ENCODE measurements at places on chromosomes 12 and 14.

GRCh38 chr12:14701809-14702568 lies 5.6 kb upstream of the GUCY2C start:
- no peak for DNase-seq

GRCh38 chr12:18391151-18391550 lies 129.8 kb downstream of the PIK3C2G start:
- DNase-seq: no peak

GRCh38 chr12:120468821-120469449 lies 613 bp downstream of the SRSF9 start:
- peak; percentile 50 for DNase-seq

DNA sequence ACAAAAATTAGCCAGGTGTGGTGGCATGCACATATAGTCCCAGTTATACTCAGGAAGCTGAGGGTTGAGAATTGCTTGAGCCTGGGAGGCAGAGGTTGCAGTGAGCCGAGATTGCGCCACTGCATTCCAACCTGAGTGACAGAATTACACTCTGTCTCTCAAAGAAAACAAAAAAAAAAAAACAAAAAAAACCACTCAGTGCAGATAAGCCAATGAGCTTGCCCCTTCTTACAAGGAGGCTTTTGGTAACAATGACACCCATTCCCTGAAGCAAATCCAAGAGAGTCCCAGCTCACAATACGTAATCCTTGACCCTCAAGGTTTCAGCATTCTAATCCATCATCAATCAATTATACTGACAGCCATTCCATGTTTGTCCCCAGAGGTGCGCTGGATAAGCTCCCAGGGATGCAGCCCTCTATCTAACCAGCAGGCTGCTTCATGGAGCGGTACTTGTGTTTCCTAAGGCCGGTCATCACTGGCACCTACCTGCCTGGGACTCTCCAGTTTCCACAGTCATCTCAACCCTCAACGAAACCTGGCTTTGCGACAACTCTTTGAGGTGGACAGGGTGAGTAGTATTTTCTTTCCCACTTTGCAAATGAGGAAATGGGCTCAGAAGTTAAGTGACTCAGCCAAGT lies 12.4 kb downstream of the GCN1 start:
- no peak for DNase-seq

- DNase-seq: no peak
Measured at GRCh38 chr14:23694085-23694948, 58.2 kb downstream of the DHRS2 start.

DNA sequence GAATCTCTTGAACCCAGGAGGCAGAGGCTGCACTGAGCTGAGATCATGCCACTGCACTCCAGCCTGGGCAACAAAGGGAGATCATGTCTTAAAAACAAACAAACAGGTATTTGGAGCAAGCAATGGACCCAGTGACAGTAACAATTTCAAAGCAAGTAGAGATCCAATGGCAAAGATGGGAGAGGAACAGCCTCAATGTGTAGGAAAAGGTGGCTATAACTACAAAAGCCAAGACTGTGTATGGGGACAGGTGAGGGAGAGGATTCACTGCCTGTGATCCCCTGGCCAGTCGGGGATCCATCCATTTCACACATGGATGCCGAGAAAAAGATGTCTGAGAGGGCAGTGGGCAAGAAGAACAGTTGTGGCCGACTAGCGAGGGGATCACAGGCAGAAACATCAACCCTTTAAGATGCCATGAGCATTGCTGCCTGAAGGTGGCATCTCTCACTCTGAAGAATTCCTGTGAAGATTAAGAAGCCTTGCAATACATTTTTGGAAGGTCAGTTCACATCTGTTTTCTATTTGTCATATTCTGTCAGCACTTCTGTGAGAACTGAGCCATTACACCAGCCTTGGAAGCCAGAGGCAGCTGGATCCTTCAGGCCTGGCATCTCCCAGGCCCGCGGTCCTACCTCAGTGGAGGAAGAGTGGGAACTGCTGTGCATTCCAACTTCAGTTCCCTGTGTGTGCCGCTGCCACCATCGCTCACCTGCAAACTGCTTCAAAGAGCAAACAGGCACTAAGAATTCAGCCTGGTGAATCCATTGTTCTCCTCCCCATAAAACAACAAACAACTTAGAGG lies 54.5 kb upstream of the FRS2 start:
- no peak for DNase-seq

DNA sequence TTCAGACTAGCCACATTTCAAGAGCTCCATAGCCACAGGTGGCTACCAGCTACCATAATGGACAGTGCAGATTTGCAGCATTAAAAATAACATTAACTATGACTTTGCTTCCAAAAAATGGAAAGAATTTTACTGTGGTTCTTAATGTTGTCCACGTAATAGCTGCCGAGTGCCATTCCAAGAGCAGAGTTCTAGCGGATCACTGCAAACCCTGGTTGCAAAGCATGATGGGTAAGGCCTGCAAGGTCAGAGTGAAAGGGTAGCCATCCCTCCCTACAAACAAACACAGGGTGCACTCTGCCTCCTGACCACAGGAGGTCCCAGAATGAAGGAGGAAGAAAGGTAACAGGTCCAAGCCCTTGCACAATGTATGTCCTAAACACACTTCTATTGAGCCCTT lies 157.6 kb downstream of the DPF3 start:
- DNase-seq: no peak

GRCh38 chr12:75337905-75338304 lies 3.4 kb downstream of the GLIPR1L1 start:
- DNase-seq: no peak

GRCh38 chr12:46461907-46462640 lies 89.5 kb upstream of the SLC38A2 start:
- DNase-seq: no peak

GRCh38 chr14:99225436-99226203 lies 46.4 kb downstream of the BCL11B start:
- DNase-seq: no peak

GRCh38 chr14:81772381-81772780 lies 238.7 kb upstream of the SEL1L start:
- DNase-seq: no peak

DNA sequence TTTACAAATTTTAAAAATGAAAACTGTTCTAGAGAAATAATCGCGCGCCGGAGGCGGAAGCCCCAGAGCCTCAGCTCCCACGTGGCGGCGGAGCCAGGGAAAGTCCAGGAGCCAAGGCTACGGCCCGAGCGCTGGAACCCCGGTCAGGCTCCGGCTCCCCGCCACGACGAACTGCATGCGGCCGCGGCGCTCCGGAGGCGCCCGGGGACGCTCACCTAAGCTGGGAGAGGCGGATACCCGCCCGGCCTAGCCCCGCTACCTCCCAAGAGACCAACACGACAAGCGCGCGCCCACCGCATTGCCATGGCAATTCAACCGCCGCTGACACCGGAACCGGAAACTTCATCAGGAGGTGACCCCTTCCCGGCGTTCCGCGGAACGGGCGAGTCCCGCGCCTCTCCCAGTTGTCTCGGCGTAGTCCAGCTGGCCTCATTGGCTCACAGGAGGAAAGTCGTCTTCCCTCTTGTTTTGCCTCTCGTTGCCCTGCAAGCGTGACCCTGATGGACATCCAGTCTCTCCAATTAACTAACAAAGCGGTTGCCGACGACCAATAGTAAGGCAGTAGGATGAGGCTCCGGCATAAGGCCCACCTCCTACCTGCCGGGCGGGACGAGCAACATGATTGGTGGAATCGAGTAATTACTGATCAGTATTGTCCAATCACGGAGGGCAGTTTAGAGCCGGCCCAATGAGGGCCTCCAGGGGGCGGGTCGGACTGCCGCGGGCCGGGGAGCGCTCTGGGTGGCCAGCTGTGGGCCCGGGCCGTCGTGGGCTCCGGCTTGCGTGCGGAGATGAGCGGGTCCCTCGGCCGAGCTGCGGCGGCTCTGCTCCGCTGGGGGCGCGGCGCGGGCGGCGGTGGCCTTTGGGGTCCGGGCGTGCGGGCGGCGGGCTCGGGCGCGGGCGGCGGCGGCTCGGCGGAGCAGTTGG lies at the start of gene GLRX5:
GLRX5 (plus strand) TSS at position 752 of the 927 bp plus-strand sequence; CDS start at position 792, 40 bp downstream.
- DNase-seq: peak; percentile 96

DNA sequence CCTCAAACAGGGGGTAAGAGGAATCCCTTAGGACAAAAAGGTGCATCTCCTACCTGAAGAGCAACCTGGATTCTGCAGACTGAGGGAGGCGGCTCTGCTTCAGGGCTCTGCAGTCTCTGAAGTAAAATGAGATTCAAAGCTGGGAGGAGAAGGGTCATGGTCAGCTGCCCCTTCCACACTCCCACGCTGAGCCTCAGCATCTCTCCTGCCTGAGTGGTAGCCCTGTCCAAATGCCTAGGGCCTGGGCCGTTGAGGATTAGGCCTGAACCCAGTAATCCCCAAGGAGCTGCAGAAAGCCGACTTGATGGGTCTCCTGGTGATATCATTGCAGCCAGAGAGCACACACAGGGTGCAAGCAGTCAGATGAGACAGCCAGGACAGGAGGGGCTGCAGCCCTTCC lies 18.9 kb downstream of the PHLDA1 start:
- no peak for DNase-seq

- no peak for DNase-seq
Measured at GRCh38 chr14:24734917-24735500, 101.0 kb upstream of the GZMB start.

- DNase-seq: no peak
Measured at GRCh38 chr12:4417936-4418335, 27.7 kb downstream of the FGF6 start.

- DNase-seq: no peak
Measured at GRCh38 chr14:65279510-65279909, 133.0 kb upstream of the FUT8 start.

DNA sequence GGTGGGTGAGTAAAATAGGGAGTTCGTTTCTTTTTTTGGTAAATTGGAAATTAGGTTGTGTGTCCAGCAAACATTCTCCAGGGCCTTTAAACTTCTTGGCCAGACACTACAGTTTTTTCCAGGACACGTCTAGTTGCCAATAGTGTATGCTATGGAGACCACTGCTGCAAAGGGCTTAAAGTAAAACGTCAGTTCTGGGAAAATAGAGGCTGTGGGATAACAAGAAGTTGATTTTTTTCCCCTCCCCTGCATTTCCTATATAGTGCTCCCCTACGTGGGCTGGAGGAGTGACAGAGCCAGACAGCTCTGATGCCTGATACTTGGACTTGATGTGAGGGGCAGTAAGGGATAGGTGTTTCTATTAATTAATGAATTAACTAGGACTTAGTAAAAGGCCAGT lies 2.4 kb downstream of the ACVR1B start:
- no peak for DNase-seq

DNA sequence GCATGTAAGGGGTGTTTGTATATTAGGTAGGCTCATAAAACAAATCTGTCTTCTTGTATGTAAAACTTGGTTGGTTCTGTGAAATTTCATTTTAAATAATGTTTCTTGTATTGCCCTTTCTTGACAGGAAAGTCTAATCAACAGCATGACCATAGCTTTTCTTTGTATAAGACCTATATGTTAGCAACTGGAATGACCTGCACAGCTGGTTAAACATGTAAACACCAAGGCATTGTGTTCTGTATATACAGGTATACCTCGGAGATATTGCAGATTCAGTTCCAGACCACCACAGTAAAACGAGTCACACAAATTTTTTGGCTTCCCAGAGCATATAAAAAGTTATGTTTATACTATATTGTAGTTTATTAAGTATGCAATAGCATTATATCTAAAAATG lies 183.6 kb downstream of the ERC1 start:
- no peak for DNase-seq

- DNase-seq: no peak
Measured at GRCh38 chr14:91884664-91885063, 17.3 kb upstream of the TC2N start.

DNA sequence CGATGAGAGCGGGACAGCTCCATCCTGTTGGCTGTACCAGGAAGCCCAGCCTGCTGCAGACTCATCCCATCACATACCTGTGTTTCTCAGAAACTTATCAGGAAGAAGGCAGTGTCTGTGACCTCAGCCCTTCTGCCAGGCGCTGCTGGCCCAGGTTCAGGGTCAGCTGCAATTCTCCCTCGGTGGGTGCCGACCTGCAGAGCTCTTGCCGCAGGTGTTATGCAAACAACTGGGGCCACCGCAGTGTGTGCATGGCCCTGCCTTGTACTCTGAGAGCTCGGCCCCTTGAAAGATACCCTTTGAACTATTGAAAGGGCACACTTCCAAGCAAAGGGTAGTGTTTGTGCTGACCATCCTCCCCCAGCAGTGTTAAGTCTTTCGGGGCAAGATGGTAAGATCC lies 322.2 kb upstream of the DIO3 start:
- no peak for DNase-seq

- DNase-seq: no peak
Measured at GRCh38 chr12:13203034-13203922, 6.8 kb downstream of the EMP1 start.

- no peak for DNase-seq
Measured at GRCh38 chr12:125434936-125435443, 369.8 kb downstream of the AACS start.

- no peak for DNase-seq
Measured at GRCh38 chr14:51211149-51211548, 28.9 kb upstream of the TMX1 start.

- DNase-seq: no peak
Measured at GRCh38 chr12:121955258-121956237, 37.2 kb downstream of the CFAP251 start.

- DNase-seq: no peak
Measured at GRCh38 chr12:80763874-80764273, 47.2 kb downstream of the MYF5 start.

GRCh38 chr14:100967930-100968329 lies 64.4 kb upstream of the RTL1 start:
- no peak for DNase-seq

GRCh38 chr12:40154381-40154780 lies 48.5 kb upstream of the SLC2A13 start:
- DNase-seq: no peak

- DNase-seq: no peak
Measured at GRCh38 chr12:41174602-41175001, 13.5 kb upstream of the PDZRN4 start.

GRCh38 chr14:59961518-59962062 lies 41.6 kb downstream of the LRRC9 start:
- DNase-seq: no peak

DNA sequence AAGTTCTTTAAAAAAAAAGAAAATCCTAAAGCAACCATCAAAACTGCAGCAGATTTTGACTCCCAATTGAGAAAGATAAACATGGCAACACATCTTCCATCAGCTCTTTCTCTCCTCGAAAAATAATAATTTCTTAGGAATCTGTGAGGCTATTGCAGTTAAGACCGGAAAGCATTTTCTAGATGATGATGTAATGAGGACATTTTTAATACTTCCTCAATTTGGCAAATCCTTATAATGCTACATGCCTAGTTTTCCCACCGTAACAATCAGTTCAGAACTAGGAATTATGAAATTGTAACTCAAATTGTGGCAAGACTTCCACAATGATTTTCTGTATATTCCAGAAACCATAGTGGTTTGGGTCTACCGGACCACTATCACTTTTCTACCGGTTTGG lies 180.9 kb upstream of the PDE3A start:
- no peak for DNase-seq

- no peak for DNase-seq
Measured at GRCh38 chr14:64856529-64857445, 22.9 kb downstream of the SPTB start.

Data from activated CD4-positive, alpha-beta T cell treated with anti-CD3 and anti-CD28 coated beads, Interleukin-2, amount 50 U/mL, for 1 hour (primary cell).